ENCODE measurements at places on chromosomes 2 and 18. TPM values are rescaled to one million over a fixed set of nuclear protein-coding genes. Genes with fewer than 3 reads are reported as not detected.

GRCh38 chr18:8501044-8501443 is 108.2 kb upstream of the RAB12 start:
- DNase-seq, result no peak

RAB6C gene
- total RNA-seq, result 0.23 TPM

GRCh38 chr2:208466151-208466919 is 59.7 kb downstream of the PTH2R start:
- no peak for DNase-seq

ASXL3 gene
- total RNA-seq, result 12.2 TPM

DNA sequence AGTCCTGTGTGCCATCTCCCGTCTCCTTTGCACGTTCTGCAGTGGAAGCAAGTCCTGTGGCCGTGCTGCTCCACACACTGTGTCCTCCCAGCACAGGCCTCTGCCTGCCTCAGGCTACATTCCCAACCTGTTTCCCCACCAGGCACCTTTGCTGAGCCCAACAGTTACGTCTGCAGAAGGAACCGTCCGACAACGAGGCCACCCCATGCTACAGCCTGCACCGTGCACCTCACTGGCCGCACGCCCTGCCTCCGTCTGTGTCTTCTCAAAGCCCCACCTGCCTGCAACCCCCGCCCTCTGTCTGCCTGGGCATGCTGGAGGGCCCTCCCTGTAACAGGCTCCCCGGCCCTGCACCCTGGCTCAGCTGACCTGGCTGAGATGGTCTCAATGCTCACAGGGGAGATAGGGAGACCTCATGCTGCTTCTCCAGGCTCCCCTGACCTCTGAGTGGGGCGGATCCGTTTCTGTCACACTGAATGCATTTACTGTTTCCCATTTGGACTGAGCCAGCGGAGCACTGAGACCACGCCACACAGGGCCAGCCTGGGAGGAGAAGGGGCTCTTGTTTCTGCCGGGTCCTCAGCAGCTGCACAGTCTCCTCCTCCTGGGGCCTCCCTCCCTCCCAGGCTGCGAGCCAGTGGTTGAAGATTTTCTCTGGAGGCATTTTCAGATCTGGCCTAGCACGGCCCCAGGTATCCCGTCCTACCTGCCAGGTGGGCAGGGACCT is 109.1 kb upstream of the OTOS start:
- DNase-seq, result peak; percentile 8

OR6B2 gene
- not detected for total RNA-seq

- DNase-seq, result no peak
Measured at GRCh38 chr2:127857265-127857808, 618 bp downstream of the POLR2D start.

DNA sequence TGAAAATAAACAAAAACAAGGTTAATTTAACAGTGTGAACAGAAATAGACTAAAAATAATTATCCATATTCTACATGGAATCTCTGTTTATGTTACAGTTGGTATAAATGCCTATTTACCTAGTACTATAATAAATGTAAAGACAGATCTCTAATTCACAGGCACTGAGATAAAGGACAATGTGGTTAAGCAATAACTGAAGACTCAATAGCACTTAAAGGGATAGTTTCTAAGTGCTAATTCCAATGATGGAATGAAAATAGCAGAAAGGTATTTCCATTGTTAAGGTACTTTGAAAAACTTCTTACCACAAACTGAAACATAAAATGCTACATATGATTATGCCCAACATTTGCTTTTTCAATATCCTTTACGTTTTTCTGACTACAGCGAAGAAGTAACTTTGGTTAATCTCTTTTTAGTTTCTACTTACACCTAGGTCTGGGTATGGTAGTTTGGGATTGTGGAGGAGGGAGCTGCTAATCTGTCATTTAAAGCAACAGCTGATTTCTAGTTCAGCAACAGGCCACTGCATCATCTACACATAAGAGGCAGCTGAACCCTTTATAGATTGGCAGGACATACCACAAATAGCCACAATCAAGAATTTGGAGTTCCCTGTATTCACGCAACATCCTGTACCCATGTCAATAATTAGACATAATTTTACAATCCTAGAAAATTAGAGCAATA is 27.2 kb downstream of the MAP4K3 start:
- no peak for DNase-seq

DNA sequence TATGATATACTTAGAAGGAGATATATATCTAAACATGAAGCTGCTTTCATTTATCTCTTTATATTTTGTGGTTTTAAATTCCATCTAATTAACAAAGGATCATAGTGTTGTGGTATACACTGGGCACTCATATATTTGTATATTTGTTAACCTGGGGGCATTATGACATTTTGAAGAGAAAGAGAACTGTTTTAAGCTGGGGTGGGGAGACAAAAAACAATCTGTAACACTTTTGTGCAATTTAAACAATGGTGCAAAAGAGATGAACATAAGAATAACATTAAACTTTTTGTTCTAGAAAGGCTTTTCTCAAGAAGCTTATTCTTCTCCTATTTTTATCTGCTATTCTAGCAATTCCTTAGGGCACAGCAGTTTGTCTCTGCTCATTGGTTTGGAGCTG is 842.0 kb upstream of the CDH2 start:
- no peak for DNase-seq

FAM161A gene
- 3.8 TPM for total RNA-seq

- no peak for DNase-seq
Measured at GRCh38 chr2:237451643-237452469, 35.2 kb upstream of the MLPH start.

- DNase-seq, result no peak
Measured at GRCh38 chr2:18659915-18660314, 70.5 kb upstream of the NT5C1B start.

All from mucosa of gallbladder (tissue), 1 donor.